ENCODE measurements at places on chromosomes 1 and 21.

DNA sequence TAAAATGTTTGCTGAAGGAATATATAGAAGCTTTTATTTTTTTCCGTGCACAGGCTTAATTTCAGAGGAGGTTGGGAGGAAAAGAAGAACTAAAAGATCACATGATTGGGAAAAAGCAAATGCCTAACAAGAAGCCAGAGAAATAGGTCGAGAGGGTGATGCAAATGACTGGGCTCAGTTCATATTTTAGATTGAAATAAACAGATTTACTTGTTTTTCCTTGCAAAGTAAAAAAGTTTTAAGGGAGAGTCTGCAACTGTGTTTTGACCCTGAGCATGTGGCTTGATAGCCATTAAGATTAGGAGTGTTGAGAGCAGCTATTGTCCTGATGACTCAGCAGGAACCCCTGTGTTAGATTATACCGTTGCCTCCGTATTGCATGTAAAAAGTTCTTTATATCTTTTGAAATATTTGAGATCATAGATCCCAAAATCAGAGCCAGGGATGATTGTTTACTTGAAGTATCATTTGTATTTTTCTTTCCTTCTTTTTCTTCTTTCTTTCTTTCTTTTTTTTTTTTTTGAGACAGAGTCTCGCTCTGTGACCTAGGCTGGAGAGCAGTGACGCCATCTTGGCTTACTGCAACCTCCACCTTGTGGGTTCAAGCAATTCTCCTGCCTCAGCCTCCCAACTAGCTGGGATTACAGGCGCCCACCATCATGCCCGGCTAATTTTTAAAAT lies 20.2 kb downstream of the CLIC4 start:
- H3K4me3 ChIP-seq = no peak overlapping the region
- DNase-seq = no peak
- no peaks in the 10 kb centered on the region for H3K36me3 ChIP-seq

- no peak overlapping the region for H3K4me3 ChIP-seq
- H3K27me3 ChIP-seq = no peaks in the 10 kb centered on the region
- H3K36me3 ChIP-seq = no peaks in the 10 kb centered on the region
- H3K4me1 ChIP-seq = peaks cover 3% of the 10 kb centered on the region
- no peak overlapping the region for H3K27ac ChIP-seq
- DNase-seq = no peak
Observed at GRCh38 chr1:53644496-53644895, 94.5 kb downstream of the GLIS1 start.

DNA sequence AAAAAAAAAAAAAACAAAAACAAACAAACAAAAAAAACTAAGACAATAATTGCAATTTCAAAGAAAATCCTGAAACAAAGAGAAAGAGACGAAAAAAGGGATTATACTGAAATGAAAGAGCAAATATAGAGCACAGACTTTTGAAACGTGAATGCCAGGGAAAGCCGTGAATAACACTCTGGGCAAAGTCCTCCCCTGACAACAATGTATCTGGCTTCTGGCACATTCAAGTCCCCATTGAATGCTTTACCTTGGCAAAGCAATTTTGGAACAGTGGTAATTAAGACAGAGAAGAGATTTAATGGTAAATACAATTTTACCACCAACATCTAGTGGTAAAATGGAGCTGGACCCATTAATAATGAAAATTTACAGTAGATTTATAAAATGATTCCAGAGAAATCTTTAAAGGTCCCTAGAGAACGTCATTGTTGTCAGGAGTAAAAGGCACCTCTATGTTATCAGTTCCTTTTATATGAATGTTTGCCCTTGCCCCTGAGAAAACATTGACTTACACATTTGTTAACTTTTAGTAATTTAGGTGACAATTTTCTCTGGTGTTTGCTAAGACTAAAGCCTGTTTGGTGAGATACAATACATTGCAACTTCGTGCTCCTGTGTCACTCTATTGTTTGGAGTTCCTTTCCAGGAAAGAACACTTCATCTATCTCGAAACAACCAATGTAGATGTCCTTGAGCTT lies 89.7 kb downstream of the GREM2 start:
- no peaks in the 10 kb centered on the region for H3K27me3 ChIP-seq
- no peak for DNase-seq

DNA sequence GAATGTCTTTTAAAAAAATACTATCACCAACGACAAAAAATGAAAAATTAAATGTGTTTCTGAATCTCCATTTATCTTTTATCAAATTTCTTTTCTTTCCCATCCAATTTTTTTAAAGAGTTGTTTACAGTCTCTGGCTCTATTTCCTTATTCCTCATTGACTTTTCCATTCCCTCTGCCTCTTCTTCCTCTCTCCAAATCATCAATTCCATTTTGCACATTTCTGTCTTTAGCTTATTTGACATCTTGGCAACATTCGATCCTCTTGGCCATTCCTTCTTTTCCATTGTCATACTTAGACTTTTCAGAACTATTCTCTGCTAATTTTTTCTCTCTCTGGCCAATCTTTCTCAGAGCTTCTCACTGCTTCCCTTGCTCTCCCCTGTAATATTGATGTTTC lies 497.6 kb downstream of the PLPP3 start:
- no peak for DNase-seq
- no peak overlapping the region for H3K27ac ChIP-seq
- H3K4me3 ChIP-seq = no peak overlapping the region
- H3K27me3 ChIP-seq = no peaks in the 10 kb centered on the region
- H3K36me3 ChIP-seq = no peaks in the 10 kb centered on the region
- H3K4me1 ChIP-seq = no peaks in the 10 kb centered on the region

GRCh38 chr1:156697481-156697880 lies 7.9 kb downstream of the CRABP2 start:
- H3K4me1 ChIP-seq = peaks cover 8% of the 10 kb centered on the region
- no peak overlapping the region for H3K27ac ChIP-seq
- no peak overlapping the region for H3K4me3 ChIP-seq
- H3K27me3 ChIP-seq = peaks cover 3% of the 10 kb centered on the region

DNA sequence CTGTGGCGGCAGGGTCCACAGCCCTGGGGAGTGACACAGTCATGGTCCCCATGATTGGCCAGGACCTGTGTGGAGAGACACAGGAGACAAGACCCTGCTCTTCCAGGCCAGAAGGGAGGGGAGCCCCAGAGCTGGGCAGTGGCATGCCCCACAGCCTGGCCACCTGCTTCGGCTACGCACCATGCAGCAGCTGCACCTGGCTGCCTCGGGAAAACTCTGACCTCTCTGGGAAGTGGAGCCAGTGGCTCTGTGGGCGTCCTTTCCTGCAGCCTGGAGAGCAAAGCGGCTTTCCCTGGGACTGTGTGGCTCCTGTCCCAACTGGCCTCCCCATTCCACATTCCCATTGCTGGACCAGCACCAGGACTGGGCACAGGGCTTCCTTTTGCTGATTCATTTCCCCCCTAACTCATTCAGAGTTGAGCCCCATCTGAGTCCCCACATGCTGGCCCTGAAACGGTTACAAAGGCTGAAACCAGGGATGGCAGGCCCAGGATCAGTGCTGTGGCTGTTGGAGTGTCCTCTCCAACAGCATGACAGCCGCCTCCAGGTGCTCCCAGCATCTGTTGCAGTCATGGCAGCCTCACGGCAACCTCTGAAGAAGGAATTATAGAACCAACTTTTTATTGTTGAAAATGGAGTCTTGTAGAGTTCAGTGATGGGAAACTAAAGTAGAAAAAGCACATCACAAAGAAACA lies 15.0 kb downstream of the OXCT2 start:
- H3K4me1 ChIP-seq = no peaks in the 10 kb centered on the region
- H3K4me3 ChIP-seq = no peak overlapping the region
- H3K36me3 ChIP-seq = peaks cover 74% of the 10 kb centered on the region

DNA sequence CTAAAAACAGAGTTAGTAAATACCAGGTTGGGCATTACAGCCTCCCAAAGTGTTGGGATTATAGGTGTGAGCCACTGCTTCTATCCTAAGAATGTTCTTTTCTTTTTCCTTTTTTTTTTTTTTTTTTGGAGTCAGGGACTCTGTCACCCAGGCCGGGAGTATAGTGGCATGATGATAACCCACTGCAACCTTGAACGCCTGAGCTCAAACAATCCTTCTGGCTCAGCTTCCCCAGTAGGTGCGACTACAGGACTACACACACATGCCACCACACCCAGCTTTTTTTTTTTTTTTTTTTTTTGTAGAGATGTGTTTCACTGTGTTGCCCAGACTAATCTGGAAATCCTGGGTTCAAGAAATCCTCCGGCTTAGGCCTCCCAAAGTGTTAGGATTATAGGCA lies 5.9 kb downstream of the ZBTB8OS start:
- peaks cover 6% of the 10 kb centered on the region for H3K4me1 ChIP-seq
- H3K36me3 ChIP-seq = peaks cover 11% of the 10 kb centered on the region
- no peak for DNase-seq
- no peak overlapping the region for H3K4me3 ChIP-seq
- H3K27ac ChIP-seq = no peak overlapping the region

DNA sequence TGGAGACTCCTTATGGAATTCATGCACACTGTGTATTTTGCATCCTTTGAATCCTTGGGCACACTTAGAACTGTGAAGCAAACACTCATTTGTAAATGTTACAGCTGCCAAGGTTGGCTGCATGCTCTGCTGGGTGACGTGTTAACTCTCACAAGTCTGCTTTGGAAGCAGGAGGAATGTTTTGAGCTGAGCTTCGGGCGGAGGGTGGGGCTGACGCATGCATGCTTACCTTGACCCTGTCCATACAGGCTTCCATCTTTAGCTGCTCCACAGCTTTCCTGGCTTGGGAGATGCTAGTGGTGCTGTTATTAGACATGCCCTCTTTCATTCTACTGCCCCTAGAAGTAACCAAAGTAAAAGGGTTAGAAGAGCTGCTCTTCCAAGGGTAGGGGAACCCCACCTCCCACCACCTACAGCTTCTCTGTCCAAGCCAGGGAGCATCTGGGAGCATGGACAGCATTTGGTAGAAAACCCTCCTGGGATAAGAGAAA lies 66.0 kb downstream of the GNG4 start:
- peaks cover 40% of the 10 kb centered on the region for H3K36me3 ChIP-seq
- H3K27ac ChIP-seq = no peak overlapping the region
- no peaks in the 10 kb centered on the region for H3K27me3 ChIP-seq
- DNase-seq = no peak
- no peaks in the 10 kb centered on the region for H3K4me1 ChIP-seq

DNA sequence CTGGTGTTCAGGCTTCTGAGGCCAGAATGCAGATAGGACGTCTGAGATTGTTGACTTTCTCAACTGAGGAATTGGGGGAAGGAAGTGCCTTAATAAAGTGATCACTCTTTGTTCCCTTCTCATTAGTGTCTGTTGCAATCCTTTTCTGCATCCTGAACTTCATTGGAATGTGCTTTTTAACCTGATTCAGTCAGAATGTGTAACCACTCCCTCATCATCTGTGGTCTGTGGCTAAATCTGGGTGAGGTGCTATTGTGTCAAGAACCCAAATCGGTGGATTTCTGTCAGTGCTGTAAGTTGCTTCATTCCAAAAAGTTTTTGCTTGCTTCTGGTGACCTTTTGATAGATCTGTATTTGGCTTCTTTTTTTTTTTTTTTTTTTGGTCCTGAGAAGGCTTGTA lies 38.2 kb downstream of the ARID1A start:
- no peaks in the 10 kb centered on the region for H3K27me3 ChIP-seq
- H3K4me3 ChIP-seq = no peak overlapping the region
- DNase-seq = no peak
- H3K36me3 ChIP-seq = peaks cover 67% of the 10 kb centered on the region
- no peak overlapping the region for H3K27ac ChIP-seq
- no peaks in the 10 kb centered on the region for H3K4me1 ChIP-seq

DNA sequence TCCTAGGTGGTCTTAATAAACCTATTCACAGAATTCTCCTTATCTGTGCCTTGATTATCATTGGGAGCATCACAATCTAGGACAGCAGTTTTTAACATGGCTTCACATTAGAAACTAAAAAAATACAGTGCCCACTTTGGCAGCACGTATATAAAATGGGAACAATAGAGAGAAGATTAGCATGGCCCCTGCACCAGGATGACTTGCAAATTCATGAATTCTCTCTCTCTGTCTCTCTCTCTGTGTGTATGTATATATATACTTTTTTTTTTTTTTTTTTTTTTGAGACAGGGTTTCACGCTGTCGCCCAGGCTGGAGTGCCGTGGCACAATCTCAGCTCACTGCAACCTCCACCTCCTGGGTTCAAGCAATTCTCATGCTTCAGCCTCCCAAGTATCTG lies 6.2 kb upstream of the PPP1R8 start:
- H3K4me1 ChIP-seq = no peaks in the 10 kb centered on the region
- no peaks in the 10 kb centered on the region for H3K27me3 ChIP-seq
- no peak for DNase-seq

GRCh38 chr1:230333590-230334446 lies 92.3 kb downstream of the PGBD5 start:
- H3K27ac ChIP-seq = no peak overlapping the region
- peaks cover 15% of the 10 kb centered on the region for H3K4me1 ChIP-seq
- no peaks in the 10 kb centered on the region for H3K27me3 ChIP-seq
- no peak overlapping the region for H3K4me3 ChIP-seq

GRCh38 chr1:43505077-43505780 lies 25.5 kb upstream of the PTPRF start:
- H3K4me1 ChIP-seq = peaks cover 7% of the 10 kb centered on the region
- H3K4me3 ChIP-seq = no peak overlapping the region
- H3K36me3 ChIP-seq = no peaks in the 10 kb centered on the region
- no peaks in the 10 kb centered on the region for H3K27me3 ChIP-seq
- no peak for DNase-seq
- H3K27ac ChIP-seq = no peak overlapping the region

GRCh38 chr1:14189381-14189780 lies 409.1 kb upstream of the KAZN start:
- DNase-seq = no peak
- no peak overlapping the region for H3K27ac ChIP-seq
- no peaks in the 10 kb centered on the region for H3K36me3 ChIP-seq
- H3K4me3 ChIP-seq = no peak overlapping the region
- H3K4me1 ChIP-seq = peaks cover 3% of the 10 kb centered on the region
- H3K27me3 ChIP-seq = no peaks in the 10 kb centered on the region

- no peaks in the 10 kb centered on the region for H3K27me3 ChIP-seq
- peak; percentile 50 for DNase-seq
- H3K27ac ChIP-seq = peak overlapping the region; percentile 40
- peaks cover 20% of the 10 kb centered on the region for H3K4me1 ChIP-seq
- H3K4me3 ChIP-seq = no peak overlapping the region
Observed at GRCh38 chr1:18974606-18975005, 18.1 kb upstream of the IFFO2 start.

- DNase-seq = no peak
- H3K27me3 ChIP-seq = no peaks in the 10 kb centered on the region
- no peak overlapping the region for H3K27ac ChIP-seq
- peaks cover 4% of the 10 kb centered on the region for H3K4me1 ChIP-seq
- H3K4me3 ChIP-seq = no peak overlapping the region
Observed at GRCh38 chr1:34412598-34413370, 236.1 kb downstream of the C1orf94 start.

DNA sequence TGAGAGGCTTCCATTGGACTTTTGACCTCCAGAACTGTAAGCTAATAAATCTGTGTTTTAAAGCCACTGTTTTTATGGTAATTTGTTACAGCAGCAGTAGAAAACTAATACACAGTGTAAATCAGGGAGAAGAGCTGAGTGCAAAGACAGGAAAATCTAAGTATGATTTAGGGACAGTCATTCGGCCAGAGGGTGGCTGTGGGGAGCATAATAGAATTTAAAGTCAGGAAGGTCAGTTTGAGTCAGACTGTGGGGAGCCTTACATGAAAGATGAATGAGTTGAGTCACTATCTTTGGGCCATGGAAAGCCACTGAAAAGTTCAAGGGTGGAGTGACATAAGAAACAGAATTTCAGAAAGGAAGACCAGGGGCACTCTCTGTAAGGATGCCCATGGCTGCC lies 52.4 kb upstream of the SSX2IP start:
- no peaks in the 10 kb centered on the region for H3K27me3 ChIP-seq
- no peak overlapping the region for H3K27ac ChIP-seq
- no peaks in the 10 kb centered on the region for H3K36me3 ChIP-seq
- no peaks in the 10 kb centered on the region for H3K4me1 ChIP-seq
- no peak for DNase-seq
- H3K4me3 ChIP-seq = no peak overlapping the region

- no peak for DNase-seq
- no peaks in the 10 kb centered on the region for H3K27me3 ChIP-seq
- no peak overlapping the region for H3K27ac ChIP-seq
- H3K4me3 ChIP-seq = no peak overlapping the region
- H3K4me1 ChIP-seq = no peaks in the 10 kb centered on the region
Observed at GRCh38 chr1:218711001-218711400, 365.9 kb downstream of the TGFB2 start.

All from spinal cord (tissue), 10 donors.